Activated T-helper 1 cell treated with anti-CD3 and anti-CD28 coated beads, Interleukin-12 subunit alpha, Interleukin-12 subunit beta, Interleukin-2, Interleukin-4 antibody, amounts not matched to agents 30 ng/mL and 10 ng/mL and 1 ng/mL, durations not matched to agents 14 hours and 24 hours and 36 hours (primary cell): ENCODE measurements at places on chromosomes 16 and 17. TPM values are rescaled to one million over a fixed set of nuclear protein-coding genes. Genes with fewer than 3 reads are reported as not detected.
A peak's percentile ranks its signal among the peaks of the same experiment; 100 is the strongest.

DNA sequence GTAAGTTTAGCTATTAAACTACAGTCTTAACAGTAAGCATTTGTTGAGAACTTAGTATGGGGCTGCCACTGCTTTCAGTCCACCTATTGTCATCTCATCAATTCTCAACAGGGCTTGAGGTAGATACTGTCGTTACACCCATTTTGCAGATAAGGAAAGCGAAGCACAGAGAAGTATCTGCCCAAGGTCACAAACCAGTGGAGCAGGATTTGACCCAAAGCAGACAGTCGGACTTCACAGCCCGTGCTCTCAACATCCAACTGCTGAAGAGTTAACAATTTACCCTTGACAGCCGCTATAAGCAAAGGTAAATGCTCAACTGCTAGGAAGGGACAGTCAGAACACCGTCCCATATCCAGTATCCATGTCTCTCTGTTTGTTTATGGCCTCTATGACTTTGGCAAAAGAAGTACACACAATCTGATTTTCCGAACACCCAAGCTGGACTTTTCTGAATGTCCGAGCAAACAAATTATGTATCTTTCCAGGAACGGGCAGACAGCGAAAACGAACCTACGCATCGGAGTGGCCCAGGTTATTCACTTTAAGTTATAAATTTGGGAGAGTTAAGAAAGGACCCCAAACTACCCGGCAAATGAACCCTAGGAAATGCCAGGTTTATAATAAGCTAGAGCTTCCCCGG, 1.2 kb downstream of the SIAH1 start:
- H3K27ac ChIP-seq = peak overlapping the region; percentile 95
- H3K4me1 ChIP-seq = peaks cover 42% of the 10 kb centered on the region
- peak overlapping the region; percentile 97 for H3K4me3 ChIP-seq
- H3K36me3 ChIP-seq = peaks cover 3% of the 10 kb centered on the region

DNA sequence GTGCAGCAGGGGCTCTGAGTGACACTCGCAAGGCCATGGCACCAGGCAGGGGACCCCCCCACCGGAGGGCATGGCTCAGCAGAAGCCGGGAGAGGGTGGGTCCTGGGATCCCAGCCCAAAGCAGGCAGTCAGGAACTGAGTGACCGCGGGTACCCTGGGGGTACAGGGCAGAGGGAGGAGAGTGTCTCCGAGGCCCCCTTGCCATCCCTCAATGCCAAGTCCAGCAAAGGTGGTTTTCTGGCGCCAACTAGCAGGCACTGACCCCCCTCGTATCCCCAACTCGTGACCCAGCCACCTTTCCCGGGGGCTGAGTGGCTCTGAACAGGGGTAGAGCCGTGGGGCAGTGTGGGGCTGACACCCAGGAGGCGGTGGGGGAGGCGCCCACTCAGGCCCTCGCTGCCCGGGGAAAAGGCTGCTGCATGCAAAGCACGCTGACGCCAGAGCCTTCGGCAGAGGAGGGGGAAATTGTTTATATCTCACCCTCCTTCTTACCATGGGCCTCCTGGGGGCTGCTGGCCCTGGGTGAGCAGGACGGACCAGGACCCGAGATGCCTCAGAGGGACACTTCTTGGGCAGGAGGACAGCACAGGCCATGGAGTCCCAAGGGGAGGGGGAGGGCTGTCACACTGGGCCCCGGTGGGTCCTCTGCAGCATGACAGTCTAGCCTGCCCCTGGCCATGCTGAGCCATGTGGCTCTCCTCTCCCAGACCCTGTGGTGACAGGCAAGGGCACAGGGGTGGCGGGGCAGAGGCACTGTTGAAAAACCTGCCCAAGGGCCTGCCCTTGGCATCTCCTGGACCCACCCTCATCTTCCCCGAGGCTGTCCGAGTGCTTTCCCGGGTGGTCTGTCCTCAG, 14.6 kb upstream of the ENPP7 start:
- no peaks in the 10 kb centered on the region for H3K4me1 ChIP-seq
- no peaks in the 10 kb centered on the region for H3K27me3 ChIP-seq
- no peak overlapping the region for H3K4me3 ChIP-seq
- no peaks in the 10 kb centered on the region for H3K36me3 ChIP-seq

DNA sequence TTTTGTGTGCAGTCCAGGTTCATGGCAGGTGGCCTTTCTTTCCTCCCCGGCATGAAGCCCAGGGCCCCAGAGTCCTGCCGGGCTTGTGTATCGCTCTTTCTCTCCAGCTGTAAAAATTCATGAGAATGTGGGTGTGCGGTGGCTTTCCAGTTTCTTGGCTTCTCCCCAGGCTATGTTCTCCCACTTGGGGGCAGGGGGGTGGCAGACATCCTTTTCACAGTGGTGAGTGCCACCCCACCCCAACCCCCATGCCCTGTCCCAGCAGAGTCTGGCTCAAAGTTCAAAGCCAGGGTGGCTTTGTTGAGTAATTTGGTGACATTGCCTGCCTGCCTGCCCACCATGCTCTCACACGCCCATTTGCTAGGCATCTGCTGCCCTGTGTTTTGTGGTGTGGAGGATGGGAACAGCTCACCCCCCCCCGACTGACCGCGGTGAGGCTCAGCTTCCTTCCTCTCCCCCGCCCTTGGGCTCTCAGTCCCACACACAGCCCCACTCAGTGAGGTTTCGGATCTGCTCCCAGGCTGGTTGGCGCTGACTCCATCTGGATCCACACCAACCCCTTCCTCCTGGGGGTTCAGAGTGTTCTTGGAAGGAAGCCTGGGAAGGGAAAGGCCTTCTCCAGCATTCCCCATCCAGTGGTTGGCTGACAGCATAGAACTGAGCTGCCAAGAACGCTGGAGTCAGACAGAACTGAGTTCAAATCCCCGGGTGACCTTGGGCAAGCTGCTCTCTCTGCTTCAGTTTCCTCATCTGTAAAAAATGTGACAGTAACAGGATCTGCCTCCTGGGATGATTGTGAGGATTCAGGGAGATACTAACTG, 36.0 kb downstream of the CHD9 start:
- peaks cover 3% of the 10 kb centered on the region for H3K36me3 ChIP-seq
- H3K27ac ChIP-seq = no peak overlapping the region
- peaks cover 37% of the 10 kb centered on the region for H3K4me1 ChIP-seq
- no peaks in the 10 kb centered on the region for H3K27me3 ChIP-seq
- no peak for DNase-seq

DNA sequence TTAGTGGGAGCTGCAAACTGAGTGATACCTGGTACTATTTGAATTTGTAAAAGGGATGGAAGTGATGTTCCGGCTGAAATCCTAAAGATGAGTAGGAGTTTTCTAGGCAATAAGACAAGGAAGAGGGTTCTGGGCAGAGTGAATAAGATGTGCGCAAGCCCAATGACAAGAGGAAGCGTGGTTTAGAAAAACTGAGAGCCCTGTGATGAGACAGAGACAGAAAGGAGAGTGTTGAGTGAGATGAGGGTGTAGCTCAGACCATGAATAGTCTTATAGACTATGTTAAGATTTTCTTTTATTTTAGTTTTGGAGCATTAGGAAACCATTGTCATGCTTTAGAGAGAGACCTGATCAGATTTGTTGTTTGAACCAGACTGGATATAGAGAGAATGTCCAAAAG, 50.2 kb downstream of the COX10 start:
- H3K4me3 ChIP-seq = peak overlapping the region; percentile 63
- H3K27ac ChIP-seq = peak overlapping the region; percentile 94
- DNase-seq = no peak
- no peaks in the 10 kb centered on the region for H3K27me3 ChIP-seq
- peaks cover 100% of the 10 kb centered on the region for H3K4me1 ChIP-seq

DNA sequence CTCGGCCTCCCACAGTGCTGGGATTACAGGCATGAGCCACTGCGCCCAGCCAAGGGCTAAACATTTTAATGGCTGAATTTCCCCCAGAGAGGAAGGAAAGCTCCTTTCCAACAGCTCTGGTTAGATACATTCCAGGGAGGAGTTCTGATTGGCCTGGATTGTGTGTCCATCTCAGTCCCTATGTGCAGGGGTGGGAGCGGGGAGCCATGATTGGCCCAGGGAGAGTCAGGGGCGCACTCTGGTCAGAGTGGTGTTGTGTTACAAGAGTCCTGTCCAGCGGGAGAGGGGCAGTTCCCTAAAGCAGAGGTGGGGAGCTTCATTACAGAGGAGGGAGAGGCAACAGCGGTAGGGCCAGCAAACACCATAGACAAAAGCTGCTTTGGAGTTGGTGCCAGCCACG, 75.0 kb downstream of the RAP1GAP2 start:
- H3K36me3 ChIP-seq = no peaks in the 10 kb centered on the region
- H3K27ac ChIP-seq = no peak overlapping the region
- H3K27me3 ChIP-seq = no peaks in the 10 kb centered on the region
- DNase-seq = no peak

DNA sequence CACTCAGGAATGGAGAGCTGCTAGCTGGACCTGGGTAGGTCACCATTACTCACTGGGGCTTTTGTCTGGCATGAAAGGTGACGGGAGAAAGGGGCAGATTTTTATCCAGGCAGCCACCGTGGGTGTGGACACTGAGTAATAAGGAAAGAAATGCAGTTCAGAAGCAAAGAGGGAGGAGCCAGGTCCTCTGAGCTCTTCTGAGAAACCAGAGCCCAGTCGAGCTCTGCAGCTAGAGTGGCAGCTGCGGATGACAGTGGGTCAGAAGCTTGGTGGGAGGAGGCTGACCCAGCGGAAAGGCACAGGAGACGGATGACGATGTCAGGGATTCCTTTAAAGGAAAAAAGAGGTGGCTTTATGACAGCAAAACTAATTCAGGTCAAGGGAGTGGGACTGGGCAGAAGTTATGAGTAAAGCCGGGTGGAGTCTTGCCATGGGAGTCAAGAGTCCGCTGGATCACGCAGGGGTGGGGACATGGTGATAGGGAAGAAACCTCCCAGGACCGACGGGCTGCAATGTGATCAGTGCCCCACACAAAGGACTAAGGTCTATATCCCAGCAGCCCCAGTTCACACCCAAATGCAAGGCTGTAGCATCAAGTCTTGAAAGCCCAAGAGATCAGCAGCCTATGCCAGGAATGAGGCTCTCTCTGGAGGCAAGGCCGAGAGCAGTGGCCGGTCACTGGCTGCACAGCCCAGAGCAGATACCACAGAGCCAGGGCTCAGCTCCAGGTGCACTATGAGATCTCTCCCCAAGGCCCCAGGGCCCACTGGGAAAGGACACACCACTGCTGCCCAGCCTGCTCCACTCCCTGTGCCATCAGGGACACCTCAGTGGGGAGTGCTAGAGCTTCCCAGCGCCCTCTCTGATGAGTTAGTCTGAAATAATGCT, 6.3 kb upstream of the MNT start:
- H3K36me3 ChIP-seq = peaks cover 15% of the 10 kb centered on the region
- H3K4me3 ChIP-seq = peak overlapping the region; percentile 11
- H3K4me1 ChIP-seq = peaks cover 34% of the 10 kb centered on the region

DNA sequence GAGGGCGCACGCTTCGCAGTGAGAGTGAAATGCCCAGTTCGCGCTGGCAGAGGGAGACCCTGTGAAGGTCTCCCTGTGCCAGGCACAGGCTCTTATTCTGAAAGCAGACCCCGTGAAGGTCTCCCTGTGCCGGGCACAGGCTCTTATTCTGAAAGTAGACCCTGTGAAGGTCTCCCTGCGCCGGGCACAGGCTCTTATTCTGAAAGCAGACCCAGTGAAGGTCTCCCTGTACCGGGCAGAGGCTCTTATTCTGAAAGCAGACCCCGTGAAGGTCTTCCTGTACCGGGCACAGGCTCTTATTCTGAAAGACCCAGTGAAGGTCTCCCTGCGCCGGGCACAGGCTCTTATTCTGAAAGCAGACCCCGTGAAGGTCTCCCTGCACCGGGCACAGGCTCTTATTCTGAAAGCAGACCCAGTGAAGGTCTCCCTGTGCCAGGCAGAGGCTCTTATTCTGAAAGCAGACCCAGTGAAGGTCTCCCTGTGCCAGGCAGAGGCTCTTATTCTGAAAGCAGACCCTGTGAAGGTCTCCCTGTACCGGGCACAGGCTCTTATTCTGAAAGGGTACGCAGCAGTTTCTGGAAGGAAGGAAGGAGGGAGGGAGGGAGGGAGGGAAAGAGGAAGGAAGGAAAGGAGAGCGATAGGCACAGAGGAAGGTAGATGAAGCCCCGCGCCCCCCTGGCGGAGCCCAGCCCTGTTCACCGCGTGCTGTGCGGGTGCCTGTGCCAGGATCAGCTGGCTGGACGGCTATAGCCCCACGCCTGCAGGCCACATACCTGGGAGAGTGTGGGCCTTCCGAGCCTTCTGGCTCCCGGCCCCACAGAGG, 55.3 kb downstream of the WDR45B start:
- H3K4me1 ChIP-seq = peaks cover 38% of the 10 kb centered on the region
- peaks cover 10% of the 10 kb centered on the region for H3K36me3 ChIP-seq
- H3K4me3 ChIP-seq = peak overlapping the region; percentile 80

GRCh38 chr17:882827-883585, 96.6 kb downstream of the NXN start:
- no peak overlapping the region for H3K4me3 ChIP-seq
- H3K4me1 ChIP-seq = peaks cover 6% of the 10 kb centered on the region
- no peaks in the 10 kb centered on the region for H3K36me3 ChIP-seq
- no peak overlapping the region for H3K27ac ChIP-seq
- DNase-seq = no peak
- peaks cover 2% of the 10 kb centered on the region for H3K27me3 ChIP-seq

GRCh38 chr17:68707031-68707430, 105.9 kb upstream of the FAM20A start:
- no peaks in the 10 kb centered on the region for H3K36me3 ChIP-seq
- H3K27ac ChIP-seq = no peak overlapping the region
- DNase-seq = no peak
- H3K4me3 ChIP-seq = no peak overlapping the region
- H3K27me3 ChIP-seq = peaks cover 4% of the 10 kb centered on the region

DNA sequence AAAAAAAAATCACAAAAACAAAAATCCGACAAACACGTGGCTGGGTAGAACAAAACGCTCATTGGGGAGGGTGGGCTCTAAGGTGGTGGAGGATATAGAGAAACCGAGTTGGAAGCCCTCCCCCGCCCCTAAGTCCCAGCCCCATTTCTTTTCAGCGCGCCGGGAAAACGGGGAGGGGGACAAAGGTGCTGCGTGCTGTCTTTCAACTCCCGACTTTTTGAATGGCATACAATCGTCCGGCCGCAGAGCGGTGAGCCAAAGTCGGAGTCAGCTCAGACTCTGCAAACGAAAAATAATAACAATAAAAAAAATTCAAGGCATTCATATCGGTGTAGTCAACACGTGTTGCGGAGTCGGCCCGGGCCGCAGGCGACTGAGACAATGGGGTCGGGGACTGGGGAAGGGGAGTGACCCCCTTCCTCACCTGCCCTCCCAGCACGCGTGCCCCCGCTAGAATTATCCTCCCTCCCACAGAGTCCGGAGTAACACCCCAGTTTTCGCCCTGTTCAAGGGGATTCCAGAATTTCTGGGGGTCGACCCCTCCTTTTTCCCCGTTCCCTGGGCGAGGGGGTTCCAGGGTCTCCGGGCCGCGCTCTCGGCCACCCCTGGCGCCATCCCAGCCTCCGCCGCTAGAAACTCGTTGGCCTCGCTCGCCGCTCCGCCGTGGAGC, 1.7 kb upstream of the IGF2BP1 start:
- peak overlapping the region; percentile 50 for H3K27ac ChIP-seq
- peaks cover 80% of the 10 kb centered on the region for H3K27me3 ChIP-seq
- no peak for DNase-seq
- H3K36me3 ChIP-seq = peaks cover 3% of the 10 kb centered on the region
- peaks cover 24% of the 10 kb centered on the region for H3K4me1 ChIP-seq
- H3K4me3 ChIP-seq = peak overlapping the region; percentile 39

- no peak overlapping the region for H3K4me3 ChIP-seq
- no peaks in the 10 kb centered on the region for H3K36me3 ChIP-seq
- no peaks in the 10 kb centered on the region for H3K4me1 ChIP-seq
- peaks cover 8% of the 10 kb centered on the region for H3K27me3 ChIP-seq
- H3K27ac ChIP-seq = no peak overlapping the region
- DNase-seq = no peak
Measured at GRCh38 chr16:86775511-86775921, 197.2 kb downstream of the FOXL1 start.

Gene CNTD1
- not detected in 2 replicates for total RNA-seq

Gene ICAM2
- total RNA-seq = 58.3 and 62.1 TPM in 2 replicates

Gene ZNF747
- 13.8 and 15.8 TPM in 2 replicates for total RNA-seq

Gene SLC52A1
- total RNA-seq = 0.20 and 0.23 TPM in 2 replicates

Gene LDHD
- 0.20 and 0.26 TPM in 2 replicates for total RNA-seq

Gene AOC2
- 3.6 and 4.0 TPM in 2 replicates for total RNA-seq
